ENCODE measurements at places on chromosomes 7 and 10. TPM values are rescaled to one million over a fixed set of nuclear protein-coding genes. Genes with fewer than 3 reads are reported as not detected.
A peak's percentile ranks its signal among the peaks of the same experiment; 100 is the strongest.

The GNGT1 gene
- total RNA-seq = not detected

DNA sequence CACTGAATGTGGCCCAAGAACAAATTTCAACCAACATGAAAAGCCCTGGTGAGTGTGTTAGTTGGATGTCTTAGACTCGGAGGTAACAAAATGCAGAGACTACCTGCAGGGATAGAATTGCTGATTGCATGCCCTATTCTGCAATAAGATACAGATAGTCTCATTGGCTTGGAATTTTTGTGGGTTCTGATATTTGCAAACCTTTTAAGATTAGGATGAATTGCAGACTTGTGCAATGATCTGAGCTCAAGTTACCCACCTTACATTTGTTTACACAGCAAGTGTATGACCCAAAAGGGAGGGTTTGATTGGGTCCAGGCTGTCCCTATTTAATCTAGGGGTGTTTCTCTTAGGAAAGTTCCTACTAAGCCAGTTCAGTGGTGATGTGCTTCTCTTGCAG, 45.4 kb downstream of the GPR37 start:
- DNase-seq = no peak

GRCh38 chr7:150876817-150877526, 24.7 kb downstream of the AOC1 start:
- DNase-seq = peak; percentile 41

GRCh38 chr10:119981826-119982225, 89.3 kb downstream of the SEC23IP start:
- no peak for DNase-seq

DNA sequence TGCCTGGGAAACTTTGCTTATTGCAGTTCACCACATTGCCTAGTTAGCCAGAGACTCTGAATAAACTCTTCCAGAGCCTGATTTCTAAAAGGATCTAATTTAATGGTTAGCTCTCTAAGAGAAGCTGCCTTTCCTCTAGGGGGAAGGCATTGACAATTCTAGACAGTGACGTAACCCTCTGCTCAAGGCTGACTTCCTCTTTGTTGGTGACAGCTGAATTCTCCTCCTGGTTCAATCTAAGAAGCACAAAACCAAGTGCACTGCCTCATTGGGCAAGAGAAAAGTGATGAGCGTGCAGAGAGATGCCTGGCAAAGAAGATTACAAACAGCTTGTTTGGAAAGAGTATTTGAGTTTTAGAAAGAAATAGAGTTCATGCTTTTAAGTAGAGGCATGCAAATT, 102.7 kb downstream of the MACC1 start:
- peak; percentile 33 for DNase-seq

GRCh38 chr7:8176370-8177081, 85.4 kb downstream of the ICA1 start:
- DNase-seq = peak; percentile 85

DNA sequence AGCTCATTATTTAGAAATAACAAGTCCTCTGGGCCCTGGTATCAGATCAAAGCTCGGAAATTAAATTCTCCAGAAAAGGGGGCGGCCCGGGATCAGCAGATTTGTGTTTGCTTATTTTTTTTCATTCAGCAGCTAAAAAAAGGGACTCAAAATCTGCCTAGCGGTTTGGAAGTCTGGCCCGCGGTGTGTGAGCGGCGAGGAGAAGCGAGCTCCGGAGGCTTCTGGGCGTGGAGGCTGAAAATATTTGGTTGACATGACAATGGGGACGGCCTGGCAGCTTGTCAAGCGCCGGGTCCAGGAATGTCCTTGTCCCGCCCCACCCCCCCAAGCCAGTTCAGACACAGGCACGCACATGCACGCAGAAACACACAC, 43.4 kb downstream of the FOXL3 start:
- no peak for DNase-seq

DNA sequence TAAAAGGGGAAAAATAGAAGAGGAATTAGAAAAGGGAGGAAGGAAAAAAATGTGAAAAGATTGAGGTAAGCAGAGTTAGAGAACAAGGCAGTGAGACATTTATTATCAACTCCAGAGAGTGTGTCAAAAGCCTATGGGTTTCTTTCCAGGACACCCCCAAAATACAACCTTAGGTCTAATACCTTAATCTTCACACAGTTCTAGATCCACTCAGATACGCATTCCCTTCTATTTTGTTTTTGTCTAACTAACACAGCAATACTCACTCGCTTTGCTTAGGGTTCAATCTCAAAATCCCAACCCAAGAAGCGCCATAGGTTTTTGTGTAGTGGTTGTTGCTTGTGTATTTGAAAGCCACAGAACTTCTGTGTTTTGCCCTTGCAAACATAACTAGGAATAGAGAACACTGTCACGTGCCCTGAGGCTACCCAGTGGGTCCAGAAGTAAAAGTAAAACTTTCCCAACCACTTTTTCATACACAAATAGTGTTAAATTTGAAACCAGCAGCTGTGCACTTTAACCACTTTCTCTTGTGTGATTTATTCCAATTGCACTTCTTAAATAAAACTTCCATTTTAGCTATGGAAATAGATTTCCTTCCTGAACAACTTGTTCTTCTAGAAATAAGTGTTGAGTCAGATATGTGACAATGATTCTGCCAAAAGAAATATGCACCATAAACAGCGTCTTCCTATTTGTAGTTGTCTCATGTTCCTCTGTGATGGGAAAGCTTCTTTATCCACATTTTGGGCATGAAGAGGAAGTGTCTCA, 414.7 kb upstream of the GHITM start:
- no peak for DNase-seq

The GPR15LG gene
- not detected for total RNA-seq

DNA sequence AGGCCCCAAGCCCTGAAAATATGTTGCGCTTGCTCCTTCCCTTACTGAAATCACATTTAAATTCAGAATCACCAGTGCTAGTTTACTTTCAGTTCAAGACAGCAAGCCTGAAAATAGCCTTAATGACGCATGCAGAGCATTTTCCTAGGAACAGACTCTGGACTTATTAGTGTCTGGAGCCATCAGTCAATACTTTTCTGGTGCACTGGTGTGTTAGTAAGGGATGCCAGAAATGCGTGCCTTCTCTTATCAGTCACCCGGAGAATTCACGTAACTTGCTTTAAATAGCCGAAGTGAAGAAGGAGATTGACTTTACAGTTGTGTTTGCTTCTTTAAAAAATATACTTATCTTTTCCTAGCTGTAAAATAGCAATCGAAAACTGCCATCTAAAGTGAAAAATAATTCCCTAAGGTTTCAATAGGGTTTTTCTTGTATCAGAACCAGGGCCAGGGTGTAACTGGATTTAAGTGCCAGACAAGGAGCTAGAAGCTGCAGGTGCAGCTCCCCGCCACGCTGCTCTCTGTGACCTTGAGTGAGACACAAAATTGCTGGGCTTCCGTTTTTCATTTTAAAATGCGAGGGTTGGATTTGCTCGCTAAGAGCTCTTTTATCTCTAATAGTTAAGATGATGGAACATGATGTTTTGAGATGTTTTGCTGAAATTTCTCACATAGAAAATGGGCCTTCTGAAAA, 177.8 kb downstream of the NSUN6 start:
- DNase-seq = no peak

GRCh38 chr7:91165006-91165845, 99.0 kb upstream of the FZD1 start:
- DNase-seq = no peak

The EN2 gene
- total RNA-seq = not detected

DNA sequence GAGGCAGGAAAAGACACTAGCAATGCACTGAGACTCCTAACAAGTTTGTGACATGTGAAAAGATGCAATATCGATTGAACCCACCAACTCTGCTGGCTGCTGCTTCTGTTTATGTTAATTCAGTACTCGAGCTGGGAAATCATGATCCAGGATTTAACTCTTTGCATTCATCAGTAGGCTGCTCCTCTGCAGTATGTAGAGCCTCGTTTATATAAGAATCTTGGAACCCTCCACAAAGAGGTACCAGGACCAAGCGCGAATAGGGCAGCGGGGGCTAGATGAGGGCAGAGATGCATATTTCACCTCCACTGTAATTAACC, 7.8 kb downstream of the PRKAG2 start:
- DNase-seq = no peak

- no peak for DNase-seq
Measured at GRCh38 chr7:916291-916941, 38.1 kb downstream of the ADAP1 start.

- DNase-seq = no peak
Measured at GRCh38 chr10:26048756-26049155, 114.7 kb downstream of the MYO3A start.

The SH2D4B gene
- 0.13 TPM for total RNA-seq

- no peak for DNase-seq
Measured at GRCh38 chr10:86254526-86255174, 111.9 kb downstream of the GRID1 start.

The MYL10 gene
- not detected for total RNA-seq

DNA sequence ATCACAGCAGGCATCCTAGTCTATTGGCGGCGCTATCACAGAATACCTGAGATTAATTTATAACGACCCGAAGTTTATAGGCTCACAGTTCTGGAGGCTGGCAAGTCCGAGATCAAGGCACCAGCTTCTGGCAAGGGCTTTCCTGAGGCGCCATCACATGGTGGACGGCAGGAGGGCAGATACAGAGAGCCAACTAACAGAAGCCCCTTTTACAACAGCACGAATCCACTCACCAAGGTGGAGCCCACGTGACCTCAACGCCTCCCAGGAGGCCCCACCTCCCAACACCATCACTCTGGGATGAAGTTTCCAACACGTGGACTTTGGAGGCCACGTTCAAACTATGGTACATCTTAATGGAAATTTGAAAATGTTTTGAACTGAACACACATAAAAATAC, 255.3 kb downstream of the ELFN1 start:
- DNase-seq = peak; percentile 45

The ANKRD16 gene
- 5.7 TPM for total RNA-seq

The TPST1 gene
- 1.8 TPM for total RNA-seq

DNA sequence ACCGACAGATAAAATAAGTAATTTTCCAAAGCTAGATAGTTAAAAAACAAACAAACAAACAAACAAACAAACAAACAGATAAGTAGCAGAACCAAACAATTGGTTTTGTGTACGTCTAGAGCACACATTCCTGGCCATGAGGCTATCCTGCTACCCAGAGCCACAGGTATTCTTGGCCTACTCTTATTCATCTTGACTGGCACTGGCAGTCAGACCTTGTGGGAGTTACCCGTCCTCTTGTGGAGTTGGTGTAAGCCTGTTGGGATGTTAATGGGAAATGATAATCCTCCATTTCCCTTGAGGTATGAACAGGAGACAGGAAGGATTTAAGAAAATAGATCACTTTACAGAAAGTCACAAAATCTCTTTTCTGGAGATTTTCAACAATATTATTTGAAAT, 142.4 kb upstream of the MEOX2 start:
- DNase-seq = no peak

The CCDC3 gene
- not detected for total RNA-seq

GRCh38 chr7:157388301-157388700, 51.5 kb downstream of the DNAJB6 start:
- no peak for DNase-seq

DNA sequence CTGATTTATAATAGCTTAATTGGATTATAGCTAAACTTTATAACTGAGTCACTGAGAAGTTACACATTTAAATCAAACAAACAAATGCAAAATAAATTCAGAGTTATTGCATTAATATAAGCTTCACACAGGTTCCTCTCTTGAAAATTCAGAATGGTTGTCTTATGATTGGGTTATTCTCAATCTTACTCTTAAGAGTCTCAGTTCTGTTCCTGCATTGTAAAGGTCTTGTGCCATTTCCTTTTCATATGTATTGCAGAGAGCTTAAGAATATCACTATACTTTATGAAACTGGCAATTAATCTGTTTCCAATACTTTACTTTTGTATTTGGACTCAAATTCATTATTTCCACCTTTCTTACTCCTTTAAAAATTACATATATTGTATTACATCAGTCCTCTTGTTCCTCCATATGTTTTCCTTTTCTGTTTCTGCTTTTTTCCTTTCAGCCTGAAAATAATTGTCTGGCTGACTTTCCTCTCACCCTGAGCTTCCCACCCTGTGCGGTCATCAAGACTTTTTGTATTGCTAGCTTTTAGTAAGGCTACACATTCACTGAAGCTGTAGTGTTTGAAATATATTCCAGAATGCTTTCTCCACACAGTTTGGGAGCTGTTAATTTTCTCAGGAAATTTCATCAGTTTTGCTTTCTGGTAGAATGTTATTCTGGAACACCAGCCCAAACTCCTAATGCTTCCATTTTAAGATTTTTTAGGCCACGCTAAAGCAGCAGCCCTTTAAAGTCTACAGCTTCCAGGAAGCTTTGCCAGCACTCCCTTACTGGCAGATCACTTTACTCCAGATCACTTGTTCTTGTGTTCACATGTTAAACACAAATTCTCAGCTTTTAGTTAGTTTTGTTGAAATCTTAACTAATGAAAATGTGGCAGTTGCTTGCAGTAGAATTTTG, 139.4 kb downstream of the KCND2 start:
- no peak for DNase-seq

DNA sequence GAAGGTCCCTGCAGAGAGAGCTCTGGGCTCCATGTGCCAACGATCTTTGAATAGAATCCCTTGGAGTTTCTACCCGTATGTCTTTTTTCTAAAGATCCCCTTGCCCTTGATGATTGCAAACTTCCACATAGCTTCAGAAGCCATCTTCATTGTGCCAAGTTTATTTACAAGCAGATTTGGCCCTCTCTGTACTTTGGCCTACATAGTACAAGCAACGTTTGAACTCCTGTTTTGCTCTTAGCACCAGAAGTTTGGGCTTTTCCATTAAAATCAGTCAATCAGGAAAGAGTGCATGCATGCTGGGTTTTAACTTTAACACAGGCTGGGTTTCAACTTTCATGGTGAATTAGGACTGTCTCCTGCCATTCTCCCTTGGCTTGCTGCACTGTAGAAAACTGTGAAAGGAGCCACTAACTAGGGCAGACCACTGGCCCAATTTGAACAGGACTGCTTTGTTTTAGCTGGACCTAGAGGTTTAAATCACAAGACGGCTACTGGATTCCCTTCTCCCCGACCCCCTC, 557.6 kb upstream of the GALNT17 start:
- DNase-seq = no peak

DNA sequence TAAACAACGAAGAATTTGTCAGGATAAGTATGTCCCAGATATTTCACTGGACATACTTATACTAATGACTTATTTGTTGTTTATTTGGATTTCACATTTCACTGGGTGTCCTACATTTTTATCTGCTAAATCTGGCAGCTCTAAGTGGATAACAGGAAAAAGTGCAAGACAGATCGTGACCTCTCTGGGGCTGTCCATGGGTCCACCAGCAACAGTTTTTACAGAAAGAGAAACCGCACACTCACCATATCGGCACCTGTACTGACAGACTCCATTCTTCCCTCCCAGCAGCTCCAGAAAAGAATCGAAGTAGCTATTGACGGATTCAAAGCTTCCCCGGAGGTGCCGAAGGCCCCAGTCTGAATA, 393 bp downstream of the PLA2G12B start:
- DNase-seq = no peak

- no peak for DNase-seq
Measured at GRCh38 chr7:155342313-155342712, 44.6 kb downstream of the INSIG1 start.

The CTNNA3 gene
- total RNA-seq = 1.3 TPM

The MSMB gene
- total RNA-seq = not detected

- DNase-seq = no peak
Measured at GRCh38 chr10:71069909-71070666, 142.3 kb upstream of the UNC5B start.

The RBM17 gene
- 217 TPM for total RNA-seq

- no peak for DNase-seq
Measured at GRCh38 chr7:115269486-115269885, 347.6 kb downstream of the MDFIC start.

GRCh38 chr10:26737730-26738129, 40.2 kb downstream of the PDSS1 start:
- DNase-seq = peak; percentile 39

The EBLN1 gene
- total RNA-seq = not detected

The ICA1 gene
- total RNA-seq = 0.76 TPM

- DNase-seq = no peak
Measured at GRCh38 chr7:157574120-157574825, 237.5 kb downstream of the DNAJB6 start.

Measured in activated CD8-positive, alpha-beta T cell treated with anti-CD3 and anti-CD28 coated beads, Interleukin-2, amount 10 ng/mL, durations not matched to agents 7 days and 5 days (primary cell).